ENCODE measurements at places on chromosomes 6 and 20.
A peak's percentile ranks its signal among the peaks of the same experiment; 100 is the strongest.

GRCh38 chr6:139757784-139758183 is 383.3 kb upstream of the CITED2 start:
- H3K4me3 ChIP-seq: no peak overlapping the region
- H3K36me3 ChIP-seq: no peaks in the 10 kb centered on the region
- no peaks in the 10 kb centered on the region for H3K27me3 ChIP-seq
- no peak for DNase-seq

- H3K4me1 ChIP-seq: no peaks in the 10 kb centered on the region
- DNase-seq: no peak
- H3K27ac ChIP-seq: no peak overlapping the region
- peaks cover 9% of the 10 kb centered on the region for H3K27me3 ChIP-seq
Observed at GRCh38 chr6:87794922-87795885, 93.2 kb upstream of the AKIRIN2 start.

GRCh38 chr6:17583811-17584210 is 16.3 kb upstream of the FAM8A1 start:
- no peaks in the 10 kb centered on the region for H3K36me3 ChIP-seq
- no peak overlapping the region for H3K4me3 ChIP-seq
- H3K27ac ChIP-seq: peak overlapping the region; percentile 44

GRCh38 chr20:54078296-54078984 is 8.0 kb upstream of the BCAS1 start:
- peak overlapping the region; percentile 90 for H3K27ac ChIP-seq
- H3K36me3 ChIP-seq: no peaks in the 10 kb centered on the region
- peak overlapping the region; percentile 84 for H3K4me3 ChIP-seq
- peak; percentile 10 for DNase-seq
- no peaks in the 10 kb centered on the region for H3K27me3 ChIP-seq

- H3K4me1 ChIP-seq: no peaks in the 10 kb centered on the region
- H3K27ac ChIP-seq: no peak overlapping the region
- no peak overlapping the region for H3K4me3 ChIP-seq
Observed at GRCh38 chr6:22808466-22808865, 239.1 kb downstream of the HDGFL1 start.

DNA sequence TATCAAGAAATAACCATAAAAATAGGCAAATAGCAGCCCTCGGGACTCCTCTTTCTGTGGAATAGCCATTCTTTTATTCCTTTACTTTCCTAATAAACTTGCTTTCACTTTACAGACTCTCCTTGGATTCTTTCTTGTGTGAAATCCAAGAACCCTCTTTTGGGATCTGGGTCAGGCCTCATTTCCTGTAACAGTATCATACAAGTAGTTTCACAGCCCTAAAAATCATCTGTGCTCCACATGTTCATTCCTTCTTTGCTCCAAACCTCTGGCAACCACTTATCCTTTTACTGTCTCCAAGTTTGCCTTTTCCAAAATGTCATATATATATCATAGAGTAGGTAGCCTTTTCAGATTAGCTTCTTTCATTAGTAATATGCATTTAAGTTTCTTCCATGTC is 13.5 kb upstream of the NT5E start:
- DNase-seq: no peak
- H3K4me3 ChIP-seq: no peak overlapping the region

GRCh38 chr6:133436652-133437051 is 195.5 kb downstream of the EYA4 start:
- no peaks in the 10 kb centered on the region for H3K36me3 ChIP-seq
- H3K27me3 ChIP-seq: peaks cover 9% of the 10 kb centered on the region
- no peak overlapping the region for H3K27ac ChIP-seq
- DNase-seq: no peak
- H3K4me1 ChIP-seq: no peaks in the 10 kb centered on the region

DNA sequence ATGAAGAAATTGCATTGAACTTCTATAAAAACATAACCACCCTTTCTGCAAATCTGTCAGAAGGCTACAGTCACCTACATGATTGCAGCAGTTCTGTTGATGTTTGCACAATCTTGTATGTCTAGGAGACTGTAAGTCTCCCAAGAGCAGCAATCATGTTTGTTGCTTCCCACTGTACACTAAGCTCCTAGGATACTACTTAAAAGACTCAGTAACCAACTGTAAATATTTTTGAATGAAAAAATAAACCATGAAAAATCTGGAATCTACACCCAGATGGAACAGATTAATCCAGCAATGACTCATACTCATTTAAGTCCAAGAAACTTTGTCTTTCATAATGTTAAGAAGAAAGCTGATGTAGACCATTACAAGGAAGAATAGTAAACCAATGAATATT is 168.5 kb upstream of the ATXN1 start:
- H3K36me3 ChIP-seq: no peaks in the 10 kb centered on the region
- DNase-seq: no peak
- H3K4me1 ChIP-seq: no peaks in the 10 kb centered on the region
